ENCODE measurements at places on chromosomes 4 and X. TPM values are rescaled to one million over a fixed set of nuclear protein-coding genes. Genes with fewer than 3 reads are reported as not detected.

DNA sequence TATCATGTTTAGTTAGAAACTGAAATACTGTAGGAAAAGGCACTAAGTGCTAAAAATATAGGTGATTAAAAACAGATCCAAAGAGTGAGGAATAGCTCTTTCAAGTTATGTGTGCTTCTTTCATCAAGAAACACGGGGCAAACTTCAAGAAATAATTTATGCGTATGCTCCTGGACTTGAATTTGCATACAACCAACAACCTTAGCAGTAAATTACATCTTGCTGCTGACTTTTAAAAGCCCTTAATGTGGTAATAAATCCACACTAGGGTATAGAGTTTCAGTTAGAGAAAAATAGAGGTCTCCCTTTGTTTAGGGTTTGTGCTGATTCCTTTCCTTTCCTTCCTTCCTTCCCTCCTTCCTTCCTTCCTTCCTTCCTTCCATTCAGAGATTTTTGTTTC is 94.5 kb upstream of the GC start:
- DNase-seq = no peak

DNA sequence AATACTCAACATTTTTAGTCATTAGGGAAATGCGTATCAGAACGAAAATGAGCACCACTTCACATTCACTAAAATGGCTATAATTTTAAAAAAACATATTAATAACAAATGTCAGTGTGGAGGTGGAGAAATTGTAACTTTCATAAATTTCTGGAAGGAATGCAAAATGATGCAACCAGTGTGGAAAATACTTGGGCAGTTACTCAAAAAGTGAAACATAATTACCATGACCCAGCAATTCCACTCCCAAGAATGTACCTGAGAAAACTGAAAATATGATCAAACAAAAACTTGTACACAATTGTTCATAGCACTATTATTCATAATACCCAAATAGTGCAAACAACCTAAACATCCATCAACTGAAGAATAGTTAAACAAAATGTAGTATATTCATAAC is 76.1 kb upstream of the FAM241A start:
- DNase-seq = no peak

- no peak for DNase-seq
These were observed 492.1 kb downstream of the IL15 start for GRCh38 chr4:142128529-142128928.

DNA sequence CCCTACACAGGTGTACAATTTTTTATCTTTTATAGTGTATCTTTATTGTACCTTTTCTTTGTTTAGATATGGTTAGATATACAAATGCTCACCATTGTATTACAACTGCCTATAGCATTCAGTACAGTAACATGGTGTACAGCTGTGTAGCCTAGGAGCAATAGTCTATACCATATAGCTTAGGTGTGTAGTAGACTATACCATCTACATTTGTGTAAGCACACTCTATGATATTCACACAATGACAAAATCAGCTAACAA is 80.3 kb downstream of the FAM13A start:
- no peak for DNase-seq

Gene C1QTNF7
- total RNA-seq = not detected

Gene TLL1
- not detected for total RNA-seq

Gene LRP2BP
- 1.7 TPM for total RNA-seq
